ENCODE measurements at places on chromosomes 11 and 22.

GRCh38 chr11:43943931-43944751 is 1.7 kb downstream of the C11orf96 start:
- DNase-seq = no peak

GRCh38 chr11:128859563-128860441 is 7.3 kb downstream of the KCNJ1 start:
- peak; percentile 87 for DNase-seq

GRCh38 chr11:94785509-94785908 is 17.4 kb downstream of the AMOTL1 start:
- no peak for DNase-seq

- DNase-seq = no peak
Measured at GRCh38 chr22:45860201-45860600, 116.8 kb downstream of the WNT7B start.

- DNase-seq = no peak
Measured at GRCh38 chr11:66367561-66368312, 3.8 kb downstream of the SLC29A2 start.

DNA sequence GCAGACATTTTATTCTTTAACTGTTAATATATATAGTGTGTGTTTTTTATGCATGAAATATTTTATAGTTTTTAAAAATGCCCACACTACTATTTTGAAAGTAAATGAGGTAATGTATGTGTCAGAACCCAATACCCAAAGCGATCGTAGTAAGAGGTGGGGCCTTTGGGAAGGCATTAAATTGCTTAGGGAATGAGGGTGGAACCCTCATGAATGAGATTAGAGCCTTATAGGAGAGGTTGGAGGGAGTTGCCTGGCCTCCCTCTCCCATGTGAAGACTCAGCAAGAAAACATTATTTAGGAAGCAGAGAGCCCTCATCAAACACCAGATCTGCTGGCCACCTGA is 11.1 kb downstream of the KLHL35 start:
- DNase-seq = no peak

GRCh38 chr11:91513734-91514133 is 710.9 kb upstream of the FAT3 start:
- no peak for DNase-seq

DNA sequence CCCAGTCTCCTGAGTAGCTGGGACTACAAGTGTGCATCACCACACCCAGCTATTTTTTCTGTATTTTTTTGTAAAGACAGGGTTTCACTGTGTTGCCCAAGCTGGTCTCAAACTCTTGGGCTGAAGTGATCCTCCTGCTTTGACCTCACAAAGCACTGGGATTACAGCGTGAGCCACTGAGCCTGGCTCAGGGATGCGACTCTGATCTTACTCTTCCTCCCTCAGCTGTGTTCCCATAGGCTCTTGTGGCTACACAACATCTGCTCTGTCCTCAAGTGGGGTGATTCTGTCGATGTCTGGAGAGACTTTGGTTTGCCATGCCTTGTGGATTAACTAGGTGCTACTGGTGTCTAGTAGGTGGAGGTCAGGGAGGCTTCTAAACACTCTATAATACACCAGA is 127.0 kb upstream of the SERPIND1 start:
- DNase-seq = no peak

GRCh38 chr22:38762551-38762983 is 6.8 kb upstream of the SUN2 start:
- no peak for DNase-seq

DNA sequence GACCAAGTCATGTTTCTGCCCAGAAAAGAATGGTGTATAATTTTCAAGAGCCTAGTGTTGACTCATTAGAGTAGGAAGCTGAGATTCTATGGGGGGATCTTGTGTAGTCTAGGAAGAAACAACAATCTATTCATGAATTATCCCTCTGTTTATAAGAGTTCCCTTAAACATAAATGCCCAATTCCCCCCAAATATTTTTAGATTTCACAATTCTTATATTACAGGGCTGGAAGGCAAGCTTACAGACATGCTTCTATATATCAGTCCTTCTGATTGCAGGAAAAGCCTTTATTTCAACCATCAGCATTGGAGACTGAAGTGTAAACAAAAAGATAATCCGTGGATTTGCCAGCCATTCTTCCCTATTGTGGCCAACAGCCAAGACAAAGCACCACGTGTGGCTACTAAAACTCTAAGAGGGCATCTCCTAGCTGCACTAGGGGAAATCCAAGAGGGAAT is 71.4 kb downstream of the NAT10 start:
- no peak for DNase-seq

DNA sequence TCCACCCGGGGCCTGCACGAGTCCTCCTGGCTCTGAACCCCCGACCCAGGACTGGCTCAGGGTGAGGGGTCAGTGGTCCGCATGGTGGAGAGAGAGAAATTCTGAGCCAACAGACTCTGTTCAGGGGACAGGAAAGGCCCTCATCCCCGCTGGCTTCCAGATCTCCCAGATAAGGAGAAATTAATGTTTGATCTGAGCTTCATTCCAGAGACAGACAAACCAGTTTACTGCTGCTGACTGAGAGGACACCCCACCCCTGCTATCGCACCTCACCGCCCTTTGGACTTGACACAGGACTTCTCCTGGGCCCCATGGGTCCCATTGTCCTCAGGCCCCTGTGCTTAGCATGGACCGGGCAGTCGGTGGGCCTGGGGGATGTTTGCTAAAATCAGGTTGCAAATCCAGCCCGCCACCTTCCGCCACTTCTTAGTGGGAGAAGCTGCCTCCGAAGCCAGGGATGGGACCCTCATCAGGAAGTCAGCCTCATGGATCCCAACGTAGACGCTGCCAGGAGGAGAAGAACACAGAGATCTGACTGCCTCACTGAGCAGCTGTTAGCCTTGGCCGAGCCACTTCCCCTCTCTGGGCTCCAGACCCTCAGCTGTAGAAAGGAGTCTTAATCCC is 11.2 kb upstream of the UPK3A start:
- DNase-seq = no peak

DNA sequence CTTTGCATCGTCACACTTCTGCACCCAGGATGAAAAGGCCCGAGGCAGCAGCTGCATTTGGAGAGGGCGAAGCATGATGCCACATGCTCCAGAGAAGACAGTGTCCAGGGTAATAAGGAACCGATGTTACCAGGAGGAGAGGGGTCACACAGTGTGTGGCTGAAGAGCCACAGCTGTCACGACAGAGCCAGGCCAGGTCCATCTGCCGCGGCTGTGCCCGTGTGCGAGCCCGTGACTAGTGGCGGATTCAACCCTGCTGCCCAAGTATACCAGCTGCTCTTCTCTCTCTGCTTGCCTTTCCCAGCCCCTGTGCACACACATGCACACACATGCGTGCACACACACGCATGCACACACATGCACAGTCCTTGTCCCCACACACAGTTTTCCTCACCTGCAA is 1432.5 kb downstream of the BRD1 start:
- no peak for DNase-seq

DNA sequence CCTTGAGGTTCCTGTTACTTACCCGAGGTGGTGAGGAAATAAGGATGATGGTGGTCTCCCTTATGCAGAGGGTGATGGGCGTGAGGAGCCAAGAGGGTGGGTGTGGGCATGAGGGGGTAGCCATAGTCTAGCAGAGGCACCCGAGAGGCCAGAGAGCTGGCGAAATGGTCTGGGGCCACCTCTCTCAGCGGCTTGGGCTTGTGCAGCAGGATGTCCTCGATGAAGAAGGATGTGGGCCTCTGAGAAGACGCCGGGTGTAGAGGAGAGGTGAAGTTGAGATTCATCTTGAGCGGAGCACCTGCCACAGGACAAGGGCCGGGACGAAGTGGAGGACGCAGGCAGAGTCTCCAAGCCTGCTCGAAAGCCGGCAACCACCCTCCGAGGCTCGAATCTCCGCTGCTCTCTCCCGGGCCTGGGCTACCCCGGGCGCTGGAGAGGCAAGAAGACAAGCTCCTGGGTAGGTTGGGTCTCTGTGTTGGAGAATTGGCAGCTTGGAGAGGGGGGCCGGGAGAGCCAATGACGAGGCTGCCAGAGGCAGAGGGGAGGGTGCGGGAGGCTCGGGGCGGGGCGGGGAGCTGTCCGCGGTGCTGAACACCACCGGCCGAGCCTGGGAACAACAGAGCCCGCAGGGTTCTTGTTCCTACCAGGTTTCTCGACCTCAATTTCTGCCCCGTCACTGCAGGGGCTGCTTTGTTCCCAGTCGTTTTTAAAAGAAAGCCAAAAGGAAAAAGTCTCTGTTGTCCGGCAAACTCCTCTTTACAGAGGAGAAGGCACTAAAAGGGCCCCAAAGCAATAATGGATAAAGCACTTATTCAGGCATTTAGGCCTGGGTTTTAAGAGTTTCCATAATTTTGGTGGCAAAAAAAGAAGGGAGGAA is at the start of gene BSX:
Gene BSX (minus strand): TSS at position 447 of the 877 bp plus-strand sequence. CDS start 163 bp downstream, at position 284.
- peak; percentile 33 for DNase-seq

GRCh38 chr11:115869780-115870431 is 365.7 kb upstream of the CADM1 start:
- DNase-seq = peak; percentile 74

- no peak for DNase-seq
Measured at GRCh38 chr11:20762980-20763379, 93.6 kb downstream of the NELL1 start.

Measured in NAMALWA (cell line).